ENCODE measurements at places on chromosomes 2 and 18.
A peak's percentile ranks its signal among the peaks of the same experiment; 100 is the strongest.

GRCh38 chr2:21118302-21118920 is 5.4 kb upstream of the TDRD15 start:
- DNase-seq = no peak

- no peak for DNase-seq
Observed at GRCh38 chr2:15383695-15384350, 177.3 kb downstream of the NBAS start.

- no peak for DNase-seq
Observed at GRCh38 chr2:83565626-83566025, 893.5 kb downstream of the SUCLG1 start.

GRCh38 chr2:161085149-161085548 is 75.1 kb upstream of the TANK start:
- no peak for DNase-seq

DNA sequence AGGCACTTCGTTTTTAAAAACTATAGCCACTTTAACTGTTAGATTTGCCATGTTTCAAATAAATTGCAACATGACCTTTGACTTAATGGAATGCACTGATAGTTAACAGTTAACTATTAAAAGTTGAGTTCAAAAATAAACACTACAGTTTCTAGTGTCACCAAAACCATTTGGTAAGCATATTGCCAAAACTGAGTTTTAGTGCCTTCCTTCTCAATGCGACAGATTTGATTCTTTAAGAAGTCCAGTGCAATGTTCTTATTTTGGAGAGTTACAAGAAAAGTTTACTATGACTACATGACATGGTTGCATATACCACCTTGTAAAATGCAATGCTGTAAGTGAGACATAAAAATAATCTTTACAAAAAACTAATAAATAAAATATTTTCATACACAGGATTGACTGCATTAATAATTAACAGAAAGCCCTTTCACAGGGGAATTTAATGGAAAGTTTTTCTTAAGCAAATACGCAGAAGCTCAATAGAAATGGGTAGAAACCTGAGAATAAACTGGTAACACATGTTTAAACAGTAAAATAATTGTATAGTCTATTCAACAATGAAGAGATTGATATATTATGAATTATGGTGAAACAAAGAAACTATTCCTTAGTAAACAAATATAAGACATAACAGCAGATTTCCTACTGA is 53.8 kb downstream of the GRB14 start:
- DNase-seq = no peak

DNA sequence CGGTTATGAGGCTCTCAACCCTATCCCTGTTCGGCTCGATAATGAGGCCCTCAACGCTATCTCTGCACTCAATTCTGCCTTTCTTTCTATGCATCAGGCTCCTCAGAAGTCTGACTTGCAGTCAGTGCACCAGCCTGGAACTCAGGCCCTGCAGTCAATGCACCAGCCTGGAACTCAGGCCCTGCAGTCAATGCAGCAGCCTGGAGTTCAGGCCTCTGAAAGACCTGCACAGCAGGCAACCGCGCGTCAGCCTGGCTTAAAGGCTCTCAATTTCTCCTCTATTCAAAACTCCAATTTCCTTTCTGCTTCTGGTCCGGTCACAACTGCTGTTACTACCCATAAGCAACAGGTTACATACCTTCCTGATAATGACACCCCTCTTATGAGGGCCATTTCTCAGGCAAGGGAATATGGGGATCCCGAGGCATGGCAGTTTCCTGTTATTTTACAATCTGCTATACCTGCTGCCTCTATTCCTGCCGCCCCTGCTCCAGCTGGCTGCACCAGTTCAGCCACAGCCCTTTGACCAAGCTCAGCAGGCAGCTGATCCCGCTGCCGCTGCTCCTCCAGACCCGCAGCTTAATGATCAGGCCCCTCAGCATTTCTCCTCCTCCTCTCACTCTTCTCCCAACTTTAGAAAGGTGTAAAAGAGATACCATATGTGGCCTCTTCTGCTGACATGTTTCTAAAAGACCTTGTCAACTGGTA is 933.6 kb upstream of the FANCL start:
- no peak for DNase-seq

- DNase-seq = no peak
Observed at GRCh38 chr2:10784719-10785118, 27.9 kb downstream of the PDIA6 start.

DNA sequence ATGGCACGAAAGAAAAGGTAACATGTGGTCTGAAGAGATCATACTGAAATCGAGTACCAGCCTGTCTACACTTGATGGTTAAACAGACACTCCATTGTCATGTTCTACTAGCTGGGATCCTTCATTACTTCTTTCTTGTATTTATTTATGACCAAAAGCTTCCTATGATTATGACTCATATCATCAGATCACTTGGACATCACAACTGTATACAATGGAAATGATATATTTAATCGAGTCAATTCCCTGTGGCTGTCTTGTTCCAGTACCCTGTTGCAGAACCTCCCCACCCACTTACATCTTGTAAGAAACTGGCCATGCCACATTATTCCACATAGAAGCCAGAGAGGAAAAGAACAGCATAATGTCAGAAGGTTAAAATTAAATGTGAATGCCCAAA is 358.9 kb downstream of the ZEB2 start:
- DNase-seq = no peak

GRCh38 chr2:113370030-113370429 is 67.5 kb upstream of the ZNG1B start:
- DNase-seq = no peak

- no peak for DNase-seq
Observed at GRCh38 chr18:9809697-9810096, 76.1 kb upstream of the TXNDC2 start.

- peak; percentile 11 for DNase-seq
Observed at GRCh38 chr2:240985881-240986786, 12.3 kb upstream of the SNED1 start.

DNA sequence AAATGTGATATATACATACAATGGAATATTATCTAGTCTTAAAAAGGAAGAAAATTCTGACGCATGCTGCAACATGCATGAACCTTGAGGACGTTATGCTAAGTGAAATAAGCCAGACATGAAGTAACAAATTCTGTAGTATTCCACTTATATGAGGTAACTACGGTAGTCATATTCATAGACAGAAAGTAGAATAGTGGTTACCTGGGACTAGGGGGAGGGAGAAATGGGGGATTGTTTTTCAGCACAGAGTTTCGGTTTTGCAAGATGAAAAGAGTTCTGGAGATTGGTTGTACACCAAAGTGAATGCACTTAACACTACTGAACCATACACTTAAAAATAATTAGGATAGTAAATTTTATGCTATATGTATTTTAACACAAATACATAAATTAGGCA is 215.9 kb upstream of the FBXO11 start:
- DNase-seq = no peak

DNA sequence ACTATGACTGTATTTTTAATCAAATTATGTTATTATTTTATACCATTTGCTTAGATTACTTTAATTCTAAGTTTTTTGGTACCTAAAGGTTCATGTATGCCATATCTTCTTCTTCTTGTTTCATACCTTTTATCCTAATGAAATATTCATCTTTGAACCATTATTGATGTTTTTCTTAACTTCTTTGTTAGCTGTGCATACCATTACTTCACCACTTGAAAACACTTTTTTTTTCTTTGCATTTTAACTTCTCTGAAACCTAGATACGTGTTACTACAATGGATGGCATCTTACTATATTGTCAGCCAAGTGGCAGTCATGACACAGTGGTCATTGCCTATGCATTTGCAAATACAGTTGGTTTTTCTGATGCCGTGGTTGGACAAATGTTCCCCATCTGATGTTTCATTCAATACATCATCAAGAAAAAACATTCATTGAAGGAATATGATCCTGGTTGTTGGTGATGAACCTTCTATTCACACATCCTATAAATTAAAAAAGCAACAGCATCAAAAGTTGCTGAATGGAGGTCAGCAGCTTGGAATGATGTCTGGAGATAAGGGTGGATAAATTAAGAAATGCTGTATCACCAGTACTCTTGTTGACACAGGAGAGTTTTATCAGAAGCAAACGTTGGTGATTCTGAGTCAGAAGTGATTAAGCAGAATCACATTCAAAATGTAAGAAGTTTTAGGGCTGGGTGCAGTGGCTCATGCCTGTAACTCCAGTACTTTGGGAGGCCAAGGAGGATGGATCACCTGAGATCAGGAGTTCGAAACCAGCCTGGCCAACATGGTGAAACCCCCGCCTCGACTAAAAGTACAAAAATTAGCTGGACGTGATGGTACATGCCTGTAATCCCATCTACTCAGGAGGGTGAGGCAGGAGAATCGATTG is 7.4 kb downstream of the IL36A start:
- no peak for DNase-seq

DNA sequence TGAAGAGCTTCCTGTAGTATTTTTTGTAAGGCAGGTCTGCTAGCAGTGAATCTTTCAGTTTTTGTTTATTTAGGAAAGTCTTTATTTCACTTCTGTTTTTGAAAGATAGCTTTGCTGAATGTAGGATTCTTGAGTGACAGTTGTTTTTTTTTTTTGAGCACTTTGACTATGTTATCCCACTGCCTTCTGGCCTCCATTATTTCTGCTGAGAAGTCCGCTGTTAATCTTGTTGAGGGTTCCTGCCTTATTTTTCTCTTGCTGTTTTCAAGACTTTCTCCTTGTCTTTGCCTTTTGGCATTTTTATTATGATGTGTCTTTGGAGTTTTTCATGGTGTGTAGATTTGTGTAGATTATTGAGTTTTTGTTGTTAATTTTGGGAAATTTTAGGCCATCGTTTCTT is 21.9 kb downstream of the RBFA start:
- DNase-seq = no peak

- no peak for DNase-seq
Observed at GRCh38 chr2:171762879-171763573, 75.8 kb downstream of the DYNC1I2 start.

- no peak for DNase-seq
Observed at GRCh38 chr2:219494952-219495530, 3.6 kb upstream of the GMPPA start.

GRCh38 chr2:123976054-123976648 is 48.9 kb upstream of the CNTNAP5 start:
- no peak for DNase-seq

- no peak for DNase-seq
Observed at GRCh38 chr2:157184161-157184895, 73.2 kb upstream of the GALNT5 start.

DNA sequence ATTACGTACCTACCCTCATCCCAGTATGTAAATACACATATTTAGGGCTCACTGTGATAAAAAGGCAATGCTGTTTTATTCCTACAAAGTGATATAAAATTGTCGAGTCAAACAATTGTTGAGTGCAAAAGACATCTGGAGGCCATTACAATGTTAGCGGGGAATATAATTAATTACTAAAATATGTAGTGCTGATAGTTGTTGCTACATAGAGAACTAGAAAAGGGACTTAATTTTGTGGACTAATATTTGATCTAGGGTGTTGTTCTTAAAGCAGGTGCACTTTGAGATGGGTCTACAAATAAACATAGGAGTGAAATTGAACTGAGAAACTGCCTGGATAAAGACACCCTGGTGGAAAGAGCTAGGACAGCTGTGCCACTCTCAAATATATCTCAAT is 300.1 kb downstream of the NOL4 start:
- no peak for DNase-seq

DNA sequence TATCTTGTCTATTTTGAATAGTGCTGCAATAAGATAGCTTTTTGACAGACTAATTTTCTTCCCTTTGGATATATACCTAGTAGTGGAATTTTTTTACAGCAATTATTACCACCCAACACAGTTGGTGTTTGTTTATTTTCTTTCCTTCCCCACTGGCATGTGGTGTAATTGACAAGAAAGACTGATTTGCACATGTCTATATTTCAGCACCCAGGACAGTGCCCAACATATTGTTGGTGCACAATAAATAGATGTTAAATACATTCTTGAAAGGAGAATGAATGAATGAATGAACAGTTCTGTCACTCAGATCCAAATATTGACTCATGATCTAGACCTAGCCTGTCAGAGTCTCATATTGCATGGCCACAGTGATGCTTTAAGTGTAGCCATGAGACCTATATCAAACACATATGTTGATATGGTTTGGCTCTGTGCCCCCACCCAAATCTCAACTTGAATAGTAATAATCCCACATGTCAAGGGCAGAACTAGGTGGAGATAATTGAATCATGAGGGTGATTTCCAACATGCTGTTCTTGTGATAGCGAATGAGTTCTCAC is 538.2 kb downstream of the NYAP2 start:
- no peak for DNase-seq

- DNase-seq = no peak
Observed at GRCh38 chr2:143503280-143503679, 374.1 kb downstream of the ARHGAP15 start.

- no peak for DNase-seq
Observed at GRCh38 chr18:923144-923866, 18.6 kb downstream of the ADCYAP1 start.

- DNase-seq = no peak
Observed at GRCh38 chr2:230983566-230983965, 12.4 kb upstream of the SPATA3 start.

- DNase-seq = no peak
Observed at GRCh38 chr2:234593636-234594035, 96.8 kb upstream of the ARL4C start.

GRCh38 chr18:79787865-79788733 is 9.6 kb upstream of the KCNG2 start:
- no peak for DNase-seq

DNA sequence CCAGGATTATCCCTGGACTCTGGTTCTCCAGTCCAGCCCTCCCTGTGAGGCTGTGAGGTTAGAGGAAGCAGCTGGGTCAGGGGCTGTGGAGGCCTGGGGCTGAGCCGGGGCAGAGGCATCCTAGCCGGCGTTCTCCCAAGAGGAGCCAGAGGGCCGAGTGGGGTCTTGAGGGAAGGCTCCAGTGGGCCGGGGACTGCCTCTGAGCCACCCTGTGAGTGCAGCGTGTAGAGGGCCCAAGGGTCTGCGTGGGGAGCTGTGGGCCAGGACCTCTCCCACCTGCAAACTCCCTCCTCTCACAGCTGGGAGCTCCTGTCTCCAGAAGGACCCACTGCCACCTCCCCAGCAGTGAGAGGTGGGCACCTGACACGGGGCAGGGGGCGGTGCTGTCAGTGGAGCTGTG is 41.0 kb downstream of the GLI2 start:
- DNase-seq = no peak

DNA sequence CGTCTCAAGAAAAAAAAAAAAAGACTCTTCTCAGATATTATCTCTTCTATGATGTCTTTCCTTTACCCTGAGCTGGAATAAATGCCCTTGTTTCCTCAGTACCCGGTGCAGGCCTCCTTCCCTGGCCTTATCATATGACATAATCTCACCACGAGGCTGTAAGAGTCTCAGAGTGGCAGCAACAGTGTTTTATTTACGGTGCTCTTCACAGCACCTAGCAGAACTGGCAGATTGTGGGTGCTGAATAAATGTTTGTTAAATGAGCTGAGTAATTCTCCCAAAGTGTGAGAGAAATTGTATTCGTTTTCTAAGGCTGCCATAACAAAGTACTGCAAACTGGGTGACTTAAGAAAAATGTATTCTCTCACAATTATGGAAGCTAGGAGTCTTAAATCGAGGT is 82.8 kb upstream of the CD28 start:
- DNase-seq = no peak
